Cerebellar cortex (tissue), 1 donor: ENCODE measurements at places on chromosomes 2 and 18.
A peak's percentile ranks its signal among the peaks of the same experiment; 100 is the strongest.

- no peak for DNase-seq
Observed at GRCh38 chr2:174587579-174587978, 10.0 kb downstream of the WIPF1 start.

DNA sequence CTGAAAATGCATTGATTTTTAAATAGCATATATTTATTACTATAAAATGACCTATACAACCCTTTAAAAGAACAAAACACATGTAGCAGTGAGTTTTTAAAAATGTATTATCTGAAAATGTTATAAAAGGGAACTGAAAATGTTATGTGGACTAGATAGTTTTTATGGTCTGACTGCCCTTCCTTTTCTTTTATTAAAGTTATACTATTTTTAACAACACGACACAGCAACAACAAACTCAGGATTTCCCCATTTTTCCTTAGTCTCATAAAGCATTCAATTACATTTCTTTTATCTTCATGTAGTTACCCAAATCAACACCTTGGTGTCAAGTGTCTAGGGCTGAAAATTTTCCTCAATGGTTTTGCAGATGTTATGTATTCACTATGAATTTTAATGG is 132.8 kb upstream of the TMEFF2 start:
- DNase-seq, result no peak

GRCh38 chr18:57149531-57149930 is 2.6 kb downstream of the BOD1L2 start:
- DNase-seq, result no peak

DNA sequence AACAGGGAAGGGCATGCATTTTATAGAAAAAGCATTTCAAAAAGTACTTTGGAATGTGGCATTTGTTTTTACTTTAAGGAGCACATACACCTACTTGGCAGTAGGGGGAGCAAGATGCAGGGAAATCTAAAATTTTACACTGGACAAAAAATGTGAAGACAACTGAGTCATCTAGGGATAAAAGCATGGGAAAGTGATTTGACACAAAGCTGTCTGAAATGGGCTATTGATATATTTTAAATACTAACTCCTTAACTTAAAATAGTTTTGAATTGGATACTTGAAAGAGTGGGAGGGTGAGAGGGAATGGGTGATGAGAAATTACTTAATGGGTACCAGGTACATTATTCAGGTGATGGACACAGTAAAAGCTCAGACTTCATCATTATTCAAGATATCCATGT is 15.8 kb downstream of the TMEM200C start:
- DNase-seq, result peak; percentile 41

DNA sequence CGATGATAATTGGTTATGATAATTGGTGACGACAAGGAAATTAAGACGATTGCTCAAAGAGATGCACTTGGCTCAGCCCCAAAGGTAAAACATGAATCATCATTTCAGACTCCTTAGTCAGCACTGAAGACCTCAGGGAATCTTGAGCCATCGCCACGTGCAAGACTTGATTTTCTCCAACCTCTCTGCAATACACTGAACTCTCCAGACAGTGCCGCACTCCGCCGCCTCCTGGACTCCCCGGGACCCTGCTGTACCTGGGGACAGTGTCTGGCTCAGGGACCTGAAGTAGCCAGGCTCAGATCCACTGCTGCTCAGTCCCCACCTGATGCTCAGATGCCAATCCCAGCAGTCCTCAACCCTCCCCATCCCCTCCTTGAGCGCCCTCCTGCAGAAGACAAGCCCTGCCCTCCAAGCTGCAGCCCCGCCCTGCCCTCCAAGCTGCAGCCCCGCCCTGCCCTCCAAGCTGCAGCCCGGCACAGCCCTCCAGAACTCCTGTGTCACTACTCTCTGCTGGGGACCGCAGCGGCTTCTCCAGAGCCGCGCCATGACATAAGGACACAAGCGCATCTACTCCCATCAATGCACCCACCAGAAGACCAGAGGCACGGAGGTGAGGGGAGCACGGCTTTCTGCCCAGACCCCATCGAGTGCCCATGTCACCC is 1.1 kb downstream of the TMEM18 start:
- peak; percentile 60 for DNase-seq
